Cortex of kidney (tissue), 1 donor: ENCODE measurements at places on chromosomes 4 and X.

GRCh38 chr4:3244002-3244401 is 5.0 kb upstream of the MSANTD1 start:
- DNase-seq, result no peak

- DNase-seq, result no peak
These were observed 1930.0 kb upstream of the AGA start for GRCh38 chr4:179372242-179372641.

- DNase-seq, result no peak
These were observed 6.8 kb downstream of the ANXA5 start for GRCh38 chr4:121690001-121690400.

DNA sequence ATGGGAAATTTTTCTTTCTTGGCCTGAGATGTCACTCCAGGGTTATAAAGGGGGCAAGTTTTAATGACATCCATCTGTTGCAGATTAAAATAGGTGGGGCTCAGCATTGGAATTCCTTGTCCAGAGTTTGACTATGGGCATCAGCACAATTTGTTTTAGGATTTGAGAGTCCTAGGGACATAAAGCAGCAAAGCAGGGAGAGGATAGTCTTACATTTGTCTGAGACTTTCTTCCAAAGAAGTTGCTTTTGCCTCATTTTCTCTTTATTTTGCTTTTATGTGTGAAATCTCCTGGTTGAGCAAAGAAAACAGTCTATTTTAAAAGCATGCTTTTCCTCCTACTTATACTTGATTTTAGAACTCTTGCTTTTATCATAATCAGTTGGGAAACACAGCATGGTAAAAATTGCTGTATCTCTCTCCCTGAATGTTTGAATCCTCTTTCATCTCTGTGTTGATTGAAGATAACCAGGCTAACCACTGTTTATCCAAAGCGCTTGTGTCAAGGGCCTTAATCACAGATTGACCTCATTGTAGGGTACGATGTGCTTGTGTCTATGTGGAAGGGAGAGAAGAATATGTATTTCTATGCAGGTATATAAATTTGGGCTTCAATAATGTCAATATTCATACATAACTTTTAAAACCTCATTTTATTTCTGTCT is 121.5 kb downstream of the ANK2 start:
- no peak for DNase-seq

DNA sequence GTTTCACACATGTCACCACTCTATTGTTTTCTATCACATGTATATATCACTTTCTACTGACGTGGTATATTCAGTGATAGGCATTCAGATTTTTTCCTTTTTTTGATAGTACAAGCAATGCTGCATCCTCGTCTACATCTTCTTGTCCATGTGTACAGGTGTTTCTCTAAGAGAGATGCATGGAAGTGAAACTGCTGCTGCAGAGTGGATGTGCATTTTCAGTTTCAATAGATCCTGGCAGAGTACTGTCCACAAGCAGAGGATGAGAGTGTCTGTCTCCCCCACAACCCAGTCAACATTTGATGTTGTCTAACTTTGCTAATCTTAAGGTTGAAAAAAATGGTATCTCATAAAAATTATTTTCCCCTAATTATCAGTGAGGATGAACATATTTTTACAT is 194.0 kb upstream of the CASK start:
- DNase-seq, result no peak

GRCh38 chr4:93960450-93960849 is 131.9 kb downstream of the ATOH1 start:
- DNase-seq, result no peak

DNA sequence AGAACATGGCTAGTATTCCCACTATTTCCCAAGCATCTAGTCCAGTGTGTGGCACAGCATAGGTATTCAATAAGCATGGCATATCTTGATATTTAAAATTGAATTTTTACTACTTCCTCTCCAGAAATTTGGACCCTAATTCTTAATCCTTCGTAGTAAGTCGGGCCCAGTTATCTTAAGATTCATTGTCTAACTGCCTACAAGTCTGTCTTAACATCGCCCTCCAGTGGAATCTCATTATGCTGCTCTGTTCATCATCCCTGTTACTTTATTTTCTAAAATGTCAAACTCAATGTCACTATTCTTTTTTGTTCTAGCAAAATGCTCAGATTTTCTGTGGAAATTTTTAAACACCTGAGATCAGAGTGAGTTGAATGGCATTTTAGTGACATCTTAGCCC is 606.2 kb downstream of the KLHL13 start:
- DNase-seq, result no peak

DNA sequence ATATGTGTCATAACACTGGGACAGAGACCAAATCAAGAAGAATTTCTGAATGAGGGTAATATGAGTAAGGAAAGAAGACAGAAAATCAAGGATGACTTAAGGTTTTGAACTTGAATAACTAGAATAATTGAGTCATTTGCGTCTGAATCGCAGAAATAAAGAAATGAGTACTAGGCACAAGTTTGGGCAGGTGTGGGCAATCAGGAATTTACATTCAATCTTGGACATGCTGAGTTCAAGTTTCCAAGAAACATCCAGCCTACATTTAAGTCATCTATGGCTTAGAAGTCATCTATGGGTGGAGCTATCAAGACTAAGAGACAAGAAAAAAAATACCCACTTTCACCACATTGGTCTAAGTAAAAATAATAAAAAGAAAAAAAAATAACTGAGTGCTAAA is 30.4 kb upstream of the WDR44 start:
- no peak for DNase-seq

DNA sequence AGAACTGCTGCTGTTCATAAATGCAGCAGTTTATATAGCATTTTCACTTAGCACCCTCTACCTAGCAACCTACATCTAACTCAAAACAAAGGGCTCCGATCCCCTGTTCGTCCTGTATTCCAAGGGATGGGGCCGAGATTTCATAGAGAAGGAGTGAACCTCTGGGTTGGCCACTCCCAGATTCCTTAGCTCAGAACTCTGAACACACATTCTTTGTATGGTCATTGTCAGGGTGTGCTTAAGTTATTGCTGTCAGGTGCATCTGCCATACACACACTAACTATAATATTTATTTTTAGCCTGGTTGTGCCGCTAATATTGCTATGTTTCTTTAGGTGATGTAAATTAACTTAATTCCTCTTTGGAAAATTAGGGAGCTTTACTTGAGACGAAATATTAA is 47.7 kb upstream of the AADAT start:
- no peak for DNase-seq

- DNase-seq, result no peak
These were observed 863.8 kb upstream of the PABPC4L start for GRCh38 chr4:135065366-135065765.

DNA sequence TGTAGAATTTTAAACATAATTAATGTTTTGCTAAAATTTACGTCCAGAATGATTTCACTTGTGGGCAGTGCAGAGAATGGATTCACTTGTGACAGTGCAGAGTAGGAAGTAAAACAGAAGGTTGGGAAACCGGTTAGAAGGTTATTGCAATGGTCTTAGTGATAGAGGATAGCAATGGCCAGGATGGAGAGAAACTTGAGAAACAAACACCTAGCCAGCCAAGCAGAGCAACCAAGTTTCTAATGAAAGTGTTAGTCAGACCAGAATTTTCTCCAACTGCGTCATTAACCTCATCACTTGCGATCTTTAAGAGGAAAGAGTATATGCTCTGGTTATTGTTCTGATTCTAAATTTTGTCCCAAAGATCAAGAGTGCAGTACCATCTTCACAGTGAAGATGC is 50.0 kb upstream of the TBC1D9 start:
- DNase-seq, result no peak

GRCh38 chrX:18194688-18195087 is 26.0 kb downstream of the BEND2 start:
- DNase-seq, result no peak

- no peak for DNase-seq
These were observed 29.8 kb upstream of the STOX2 start for GRCh38 chr4:183875251-183875825.

- DNase-seq, result no peak
These were observed 4.4 kb downstream of the UNC5C start for GRCh38 chr4:95544113-95545103.

- DNase-seq, result no peak
These were observed 75.2 kb downstream of the GABRB1 start for GRCh38 chr4:47106561-47106960.

- DNase-seq, result no peak
These were observed 11.4 kb downstream of the IL9R start for GRCh38 chrX:156008915-156009314.

GRCh38 chr4:38534344-38535045 is 129.5 kb upstream of the KLF3 start:
- no peak for DNase-seq

GRCh38 chrX:51614353-51615012 is 4.2 kb downstream of the CENPVL3 start:
- DNase-seq, result no peak

DNA sequence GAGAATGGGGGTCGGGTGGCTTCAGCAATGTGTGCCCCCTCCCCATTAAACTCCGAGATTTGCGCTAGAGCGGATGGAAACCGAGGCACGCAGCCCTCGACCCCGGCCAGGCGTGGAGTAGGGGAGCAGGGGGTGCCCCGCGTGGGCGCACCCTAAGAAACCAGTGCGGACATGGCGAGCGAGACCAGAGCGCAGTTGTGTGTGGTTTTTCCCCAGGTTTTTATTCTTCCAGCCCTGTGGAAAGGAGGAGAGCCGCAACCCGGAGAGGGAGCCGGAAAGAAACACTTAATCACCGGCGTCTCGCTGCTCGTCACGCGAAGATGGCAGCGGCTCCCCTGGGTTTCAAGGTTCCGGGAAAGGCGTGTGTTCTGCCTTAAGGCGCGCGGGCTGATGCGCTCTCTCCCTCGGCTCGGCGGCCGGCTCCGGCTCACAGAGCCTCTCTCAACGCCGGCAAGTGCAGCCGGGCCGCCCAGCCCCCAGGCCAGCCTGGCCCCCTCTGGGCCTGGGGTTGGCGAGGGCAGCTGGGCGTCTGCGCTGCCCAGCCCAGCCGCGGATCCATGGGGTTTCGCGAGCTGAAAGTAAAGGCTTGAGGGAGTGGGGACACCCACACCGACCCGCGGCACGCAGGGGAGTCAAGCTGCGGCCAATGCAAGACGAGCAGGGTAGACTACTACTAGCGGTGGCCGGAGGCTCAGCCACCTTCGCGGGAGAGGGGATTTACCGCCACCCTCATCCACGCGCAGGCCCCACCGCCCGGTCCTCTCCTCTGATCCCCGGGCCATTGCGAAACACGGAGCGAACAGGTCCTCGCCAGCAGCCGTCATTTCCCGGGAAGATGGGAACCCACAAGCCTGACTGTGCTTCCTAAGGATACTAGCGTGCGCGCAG is 74.0 kb upstream of the BCOR start:
- DNase-seq, result no peak

GRCh38 chr4:26227601-26228229 is 93.1 kb upstream of the RBPJ start:
- DNase-seq, result no peak

DNA sequence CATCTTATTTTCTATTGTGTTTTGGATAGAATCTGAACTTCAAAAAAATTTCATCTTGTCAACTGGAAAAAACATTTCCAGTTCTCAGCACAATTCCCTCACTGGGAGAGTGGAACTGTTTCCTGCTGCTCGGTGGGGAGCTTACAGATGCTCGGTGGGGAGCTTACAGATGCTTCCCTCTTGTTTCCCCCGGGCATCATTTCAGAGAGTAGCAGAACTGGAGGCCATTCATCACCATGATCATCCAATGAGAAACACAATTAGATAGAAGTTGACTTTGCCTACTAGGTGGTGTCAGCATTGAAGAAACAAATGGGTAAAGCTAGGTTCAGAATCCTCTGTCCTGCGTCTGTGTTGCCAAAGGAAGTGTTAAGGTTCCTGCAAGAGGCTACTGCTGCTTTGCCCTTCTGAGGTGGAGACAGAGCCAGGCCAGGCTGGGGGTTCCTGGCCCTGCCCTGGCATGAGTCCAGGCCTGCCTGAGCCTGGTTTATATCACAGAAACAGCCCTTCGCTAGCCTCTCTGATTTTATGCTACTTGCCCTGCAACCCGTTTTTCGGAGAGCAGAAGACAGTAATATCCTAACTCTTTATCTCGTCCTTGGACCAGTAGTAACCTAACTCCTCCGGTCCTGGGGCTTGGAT is 70.6 kb downstream of the TAPT1 start:
- DNase-seq, result no peak

DNA sequence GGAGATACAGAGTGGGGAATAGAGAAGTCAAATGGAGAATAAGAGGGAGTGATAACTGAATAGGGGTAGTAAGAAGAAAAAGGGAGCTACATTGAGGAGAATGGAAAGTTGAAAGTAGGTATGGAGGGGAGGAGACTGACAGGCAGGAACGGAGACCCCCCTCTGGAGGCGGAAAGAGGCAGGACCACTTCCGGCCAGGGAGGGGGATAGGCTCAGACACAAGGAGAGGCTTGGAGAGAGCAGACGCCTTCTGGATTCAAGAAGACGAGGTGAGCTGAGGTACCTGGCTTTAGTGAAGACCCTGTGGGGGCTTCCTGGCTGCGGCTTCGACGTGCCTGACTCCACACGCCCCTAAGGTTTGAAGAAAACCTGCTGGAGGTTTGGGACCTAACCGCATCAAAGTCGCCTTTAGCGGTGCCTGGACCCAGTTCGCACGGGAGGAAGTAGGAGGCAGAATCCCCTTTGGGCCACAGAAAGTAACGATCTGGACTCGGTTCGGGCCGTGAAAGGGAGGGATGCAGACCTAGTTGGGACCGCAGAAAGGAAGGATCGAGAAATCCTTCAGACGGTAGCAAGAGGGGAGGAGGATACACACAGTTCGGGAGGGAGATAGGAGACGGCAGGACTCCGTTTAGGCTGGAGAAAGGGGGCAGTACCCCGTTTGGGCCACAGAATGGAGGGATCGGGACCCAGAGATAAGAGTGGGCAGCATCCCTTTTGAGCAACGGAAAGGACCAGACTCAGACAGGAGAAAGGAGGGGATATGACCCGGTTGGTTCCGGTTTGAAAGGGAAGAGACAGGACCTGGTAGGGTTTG is at the start of gene TRO:
Gene TRO, plus strand, starts transcription at position 215 of the 817 bp plus-strand sequence. CDS start 1,423 bp downstream, outside the sequence.
- DNase-seq, result no peak
